ENCODE measurements at places on chromosomes 7 and 10.

DNA sequence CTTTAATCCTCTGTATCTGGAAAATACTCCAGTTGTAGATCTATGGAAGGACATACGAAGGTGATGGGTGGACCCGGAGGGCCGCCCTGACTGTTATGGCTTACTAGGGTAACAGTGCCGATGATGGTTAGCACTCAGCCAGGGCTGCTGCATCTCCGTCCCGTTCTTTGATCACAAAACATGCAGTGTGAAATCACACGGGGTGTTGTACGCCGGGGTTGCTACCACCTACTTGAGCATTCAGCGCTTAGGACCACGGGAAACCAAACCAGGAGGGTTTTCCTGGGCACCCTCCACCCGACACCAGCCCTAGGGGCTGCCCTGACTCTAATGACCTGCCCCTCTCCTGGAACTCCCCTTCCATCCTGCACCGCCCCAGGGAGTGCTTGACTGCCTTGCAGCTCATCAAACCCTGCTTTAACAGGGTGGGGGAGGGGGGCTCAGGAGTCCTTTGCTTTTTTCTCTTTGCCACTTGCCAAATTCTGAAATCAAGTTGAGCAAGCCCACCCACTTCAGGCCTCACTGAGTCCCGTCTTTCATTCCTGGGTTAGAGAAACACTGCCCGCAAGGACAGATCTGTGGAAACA, 20.4 kb downstream of the ZNF775 start:
- no peak for DNase-seq

GRCh38 chr7:36951257-36951697, 227.0 kb upstream of the AOAH start:
- no peak for DNase-seq

DNA sequence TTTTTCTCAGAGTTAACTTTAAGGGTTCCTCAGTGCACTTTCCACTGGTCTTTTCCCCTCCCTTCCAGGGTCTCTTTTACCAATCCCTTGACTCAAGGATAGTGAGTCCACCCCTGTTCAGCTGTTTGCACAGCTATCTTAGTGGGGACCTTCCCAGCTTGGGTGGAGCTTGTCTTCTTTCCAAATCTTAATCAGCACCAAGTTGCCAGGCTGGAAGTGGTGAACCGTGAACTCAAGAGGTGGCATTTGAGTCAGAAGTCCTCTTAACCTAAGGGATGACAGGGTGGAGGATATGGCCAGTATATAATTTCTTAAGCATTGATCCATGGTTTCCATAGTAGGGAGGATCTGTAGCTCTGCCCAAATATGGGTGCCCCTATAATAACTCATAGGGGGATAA, 25.0 kb downstream of the MAPK8 start:
- DNase-seq, result no peak

GRCh38 chr10:11548768-11549099, 62.7 kb downstream of the USP6NL start:
- no peak for DNase-seq

DNA sequence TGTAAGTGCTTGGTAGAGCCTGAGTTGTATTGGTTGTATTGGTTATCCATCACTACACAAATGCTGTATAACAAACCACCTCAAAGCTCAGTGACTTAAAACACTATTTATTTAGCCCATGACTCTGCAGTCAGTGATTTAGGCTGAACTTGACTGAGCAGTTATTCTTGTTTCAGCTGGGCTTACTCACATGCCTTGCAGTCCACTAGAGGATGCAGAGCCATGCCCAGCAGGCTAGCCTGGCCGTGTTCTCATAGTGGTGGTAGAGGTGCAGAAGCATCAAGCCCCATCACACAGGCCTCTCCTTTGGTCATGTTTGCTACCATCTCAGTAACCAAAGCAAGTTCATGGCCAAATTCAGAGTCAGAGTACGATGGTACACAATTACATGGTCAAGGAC, 43.9 kb downstream of the LUC7L2 start:
- no peak for DNase-seq

DNA sequence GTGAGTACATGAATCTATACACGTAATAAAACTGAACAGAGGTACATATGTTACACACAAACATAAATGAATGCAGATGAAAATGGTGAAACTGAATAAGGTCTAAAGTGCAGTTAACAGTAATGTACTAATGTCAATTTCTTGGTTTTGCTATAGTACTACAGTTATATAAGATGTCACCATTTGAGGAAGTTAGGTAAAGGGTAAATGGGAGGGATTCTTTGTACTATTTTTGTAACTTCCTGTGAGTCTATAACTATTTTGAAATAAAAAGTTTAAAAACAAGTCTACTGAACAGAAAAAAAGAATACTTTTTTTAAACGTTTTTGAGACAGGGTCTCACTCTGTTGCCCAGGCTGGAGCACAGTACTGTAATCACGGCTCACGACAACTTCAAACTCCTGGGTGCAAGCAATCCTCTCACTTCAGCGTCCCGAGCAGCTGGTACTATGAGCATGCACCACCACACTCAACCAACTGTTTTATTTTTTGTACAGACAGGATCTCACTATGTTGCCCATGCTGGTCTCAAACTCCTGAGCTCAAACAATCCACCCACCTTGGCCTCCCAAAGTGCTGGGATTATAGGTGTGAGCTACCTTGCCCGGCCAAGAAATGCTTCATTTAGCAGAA, 71.5 kb downstream of the WAPL start:
- no peak for DNase-seq

GRCh38 chr10:88097092-88097516, 233.7 kb downstream of the PTEN start:
- DNase-seq, result no peak

GRCh38 chr10:90751107-90751997, 106.5 kb downstream of the HTR7 start:
- DNase-seq, result peak; percentile 26

- DNase-seq, result peak; percentile 36
Measured at GRCh38 chr7:128347647-128348097, 4.0 kb upstream of the RBM28 start.

GRCh38 chr7:1672851-1673486, 2.9 kb downstream of the ELFN1 start:
- DNase-seq, result no peak

DNA sequence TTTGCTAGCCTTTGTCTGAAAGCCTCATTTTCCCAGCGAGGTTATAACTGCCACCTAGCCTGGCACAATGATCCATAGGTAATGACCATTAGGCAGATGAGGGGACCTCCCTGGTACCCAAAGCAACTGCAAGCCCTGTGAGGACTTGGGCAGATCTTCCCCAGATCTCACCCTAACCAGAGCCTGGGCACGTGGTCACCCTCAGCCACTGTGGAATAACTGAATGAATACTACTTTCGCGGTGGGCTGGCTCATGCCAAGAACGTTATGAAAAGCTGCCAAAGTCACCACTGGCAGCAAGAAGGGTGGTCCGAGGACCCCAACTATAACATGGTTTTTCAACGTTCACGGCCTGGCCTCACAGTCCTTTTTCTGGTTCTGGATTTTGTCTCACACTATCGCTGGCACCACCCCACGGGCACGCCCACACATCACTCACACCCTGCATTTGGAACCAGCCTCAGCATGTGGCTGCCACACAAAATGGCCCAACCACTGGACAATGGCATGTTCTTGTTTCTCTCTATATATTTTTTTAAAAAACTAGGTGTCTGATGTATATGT, 3.4 kb downstream of the PRKAG2 start:
- DNase-seq, result no peak

DNA sequence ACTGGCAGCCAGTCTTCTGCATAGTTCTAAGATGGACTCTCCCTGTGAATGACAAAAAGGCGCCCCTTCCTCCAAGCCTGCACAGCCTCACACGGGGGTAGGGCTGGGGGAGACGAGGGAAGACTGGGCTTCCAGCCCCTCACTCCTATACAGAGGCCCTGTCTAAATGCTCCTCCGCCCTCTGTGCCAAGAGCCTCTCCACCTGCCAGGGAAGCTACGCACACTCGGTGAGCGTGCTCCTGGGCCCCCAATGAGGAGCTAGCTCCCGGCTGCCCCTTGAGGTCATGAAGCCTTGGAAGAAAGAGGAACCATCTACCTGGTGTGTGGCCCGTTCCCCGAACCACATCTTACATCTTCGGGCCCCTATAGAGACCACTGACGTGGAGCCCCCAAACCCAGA, 54.8 kb downstream of the CRTAC1 start:
- DNase-seq, result no peak

DNA sequence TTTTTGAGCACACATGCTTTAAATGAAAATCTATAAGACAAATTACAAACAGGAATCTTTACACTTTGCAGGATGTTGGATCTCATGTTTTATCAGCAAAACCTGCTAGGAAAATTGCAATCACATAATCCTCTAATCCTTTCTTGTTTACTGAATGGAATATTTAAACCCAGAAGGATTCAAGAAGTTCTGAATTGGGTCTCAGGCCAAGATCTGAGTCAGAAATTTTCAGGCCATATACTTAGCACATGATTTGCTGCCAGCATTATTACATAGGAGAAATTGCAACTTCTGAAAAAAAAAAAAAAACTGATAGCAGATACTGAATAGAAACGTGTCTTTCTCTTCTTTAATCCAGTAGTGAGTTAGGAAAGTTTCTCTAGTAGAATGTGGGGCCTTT, 1005.3 kb upstream of the POT1 start:
- no peak for DNase-seq

- DNase-seq, result no peak
Measured at GRCh38 chr7:85883-86515, 106.4 kb upstream of the FAM20C start.

DNA sequence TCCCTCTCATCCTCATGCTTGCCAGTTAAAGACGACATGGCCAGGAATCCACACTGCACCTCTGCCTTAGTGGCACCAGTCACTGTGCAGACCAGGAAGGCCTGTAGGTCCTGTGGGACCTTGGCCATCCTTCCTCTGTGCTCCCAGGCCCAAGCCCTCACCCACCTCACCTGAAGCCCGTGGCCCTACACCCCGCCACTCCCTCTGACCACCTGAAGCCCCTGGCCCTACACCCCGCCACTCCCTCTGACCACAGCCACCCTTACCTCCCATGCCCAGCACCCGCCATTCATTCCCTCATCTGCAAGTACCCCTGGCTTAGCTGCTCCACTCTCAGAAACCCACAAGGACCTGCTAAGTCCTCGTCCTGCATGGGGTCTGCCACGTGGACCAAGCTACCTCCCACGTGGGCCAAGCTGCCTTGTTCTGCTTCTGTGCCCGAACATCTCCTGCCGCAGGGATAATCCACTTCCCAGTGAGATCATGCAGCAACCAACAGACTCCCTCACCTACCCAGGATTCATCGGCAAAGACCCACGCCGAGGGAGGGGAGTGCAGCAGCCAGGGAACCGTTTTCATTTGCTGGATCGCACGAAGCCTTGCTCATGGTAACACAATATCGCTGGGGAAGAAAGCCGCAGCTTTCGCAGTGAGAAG, 151.2 kb downstream of the TCERG1L start:
- no peak for DNase-seq

GRCh38 chr10:338171-339037, 203.1 kb downstream of the ZMYND11 start:
- DNase-seq, result no peak

DNA sequence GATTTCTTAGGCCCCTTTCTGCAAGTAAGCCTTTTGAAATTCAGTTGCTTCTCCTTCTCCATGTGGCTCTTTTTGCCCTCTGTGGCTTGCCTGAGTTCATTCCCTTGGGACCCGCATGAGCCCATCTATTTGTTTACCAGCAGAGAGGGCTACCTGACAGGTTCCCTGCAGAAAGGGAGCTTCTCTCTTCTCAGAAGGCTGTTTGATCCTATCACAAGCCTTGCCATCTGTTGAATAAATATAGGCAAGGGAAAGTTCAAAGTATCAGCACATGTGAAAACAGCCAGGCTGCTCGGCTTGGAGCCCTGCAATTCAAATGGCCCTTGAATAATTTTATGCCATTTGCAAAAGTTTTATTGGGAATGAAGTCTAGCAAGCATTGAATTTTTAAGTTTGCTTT, 720.2 kb upstream of the FZD8 start:
- DNase-seq, result no peak

DNA sequence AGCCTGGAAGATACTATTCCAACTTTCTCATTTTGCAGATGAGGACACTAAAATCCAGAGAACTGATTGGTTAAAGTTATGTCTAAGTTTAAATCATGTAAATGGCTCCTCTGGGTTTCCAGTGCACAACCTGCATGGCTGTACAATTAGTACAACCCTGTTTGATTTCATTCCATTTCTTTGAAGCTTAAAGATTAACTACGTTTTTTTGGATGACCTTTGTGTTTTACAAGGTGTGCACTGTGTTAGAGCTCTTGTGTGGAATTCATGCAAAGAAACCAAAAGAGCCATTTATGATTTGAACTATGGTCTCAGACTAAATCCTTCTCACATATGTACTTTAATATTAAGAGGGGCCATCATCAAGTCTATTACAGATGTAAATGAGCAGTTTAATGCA, 149.5 kb downstream of the TMEM168 start:
- DNase-seq, result no peak

DNA sequence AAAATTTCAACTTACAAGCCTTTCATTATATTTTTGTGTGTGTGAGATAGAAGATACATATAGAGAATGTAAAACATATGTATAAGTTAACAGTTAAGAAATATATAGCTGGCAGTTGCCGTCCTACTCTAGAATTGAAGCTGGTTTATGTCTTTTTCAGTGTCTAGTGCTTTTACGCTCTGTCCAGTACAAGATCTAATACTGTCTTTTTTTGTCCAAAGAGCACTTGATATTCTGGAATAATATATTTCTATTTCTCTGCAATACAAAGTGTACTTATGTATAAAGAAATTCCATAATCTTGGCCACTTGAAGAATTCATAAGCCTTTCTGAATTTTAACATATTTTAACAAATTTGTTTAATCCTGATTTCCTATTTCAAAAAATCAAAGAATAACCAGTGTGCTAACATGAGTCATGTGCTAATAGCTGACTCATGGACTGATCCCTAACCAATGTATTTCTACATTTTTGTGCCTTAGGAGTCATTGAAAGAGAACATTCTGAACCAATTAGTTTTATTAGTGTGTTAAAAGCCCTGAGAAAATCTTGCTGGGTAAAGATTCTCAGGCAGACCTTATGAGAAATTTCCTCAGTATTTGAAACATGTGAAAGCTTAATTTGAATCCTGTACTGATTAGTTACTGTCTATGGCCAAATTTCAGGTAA, 73.2 kb upstream of the CCAR1 start:
- peak; percentile 24 for DNase-seq

GRCh38 chr10:56068473-56069263, 292.4 kb downstream of the ZWINT start:
- DNase-seq, result no peak
